ENCODE measurements at places on chromosomes 4 and X. TPM values are rescaled to one million over a fixed set of nuclear protein-coding genes. Genes with fewer than 3 reads are reported as not detected.

DNA sequence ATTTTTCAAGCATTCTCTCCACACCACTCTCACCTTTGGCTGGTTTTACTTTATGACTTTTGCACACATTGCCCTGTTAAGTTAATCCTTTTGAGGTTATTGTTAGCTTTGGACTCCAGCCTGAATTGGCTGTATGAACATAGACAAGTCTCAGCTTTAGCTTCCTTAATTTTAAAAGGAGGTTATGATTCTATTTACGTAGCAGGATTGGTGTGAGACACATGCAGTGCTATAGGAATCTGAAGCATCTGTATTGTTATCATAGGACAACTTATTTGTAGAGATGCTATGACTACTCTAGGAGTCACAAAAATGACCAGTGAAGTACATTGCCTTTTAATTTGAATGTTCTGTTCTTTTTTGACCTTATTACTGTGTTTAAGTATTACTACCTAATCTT lies 15.7 kb downstream of the PGAM4 start:
- no peak for DNase-seq

Gene RRAGB
- total RNA-seq, result 8.8 TPM

DNA sequence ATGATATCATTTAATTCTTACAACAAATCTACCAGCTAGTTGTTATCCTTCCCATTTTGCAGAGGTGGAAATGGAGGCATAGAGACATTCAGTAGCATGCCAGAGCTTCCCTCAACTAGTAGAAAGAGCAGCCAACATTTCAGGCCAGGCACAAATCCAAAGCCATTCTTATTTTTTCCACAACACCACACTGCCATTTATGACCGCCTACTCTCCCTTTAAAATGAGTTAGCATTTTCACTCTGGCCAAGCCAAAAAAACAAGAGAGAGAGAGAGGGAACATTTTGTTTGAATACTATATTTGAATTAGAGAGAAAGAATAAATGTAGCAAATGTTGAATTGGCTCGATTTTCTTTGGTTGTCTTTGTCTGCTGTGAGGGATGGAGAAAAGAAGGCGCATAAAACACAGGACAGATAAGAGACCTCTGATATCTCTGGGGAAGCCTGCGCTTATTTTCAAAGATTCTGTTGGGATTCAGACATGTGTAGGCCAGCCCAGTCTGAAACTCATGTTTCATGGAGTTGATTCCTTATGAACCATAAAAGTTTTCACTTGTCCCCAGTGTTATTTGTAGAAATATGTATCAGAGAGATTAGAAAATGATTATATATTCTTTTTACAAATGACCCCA lies 265.7 kb downstream of the RAB28 start:
- no peak for DNase-seq

- no peak for DNase-seq
Observed at GRCh38 chr4:61913619-61914018, 713.5 kb downstream of the ADGRL3 start.
